ENCODE measurements at places on chromosomes 11 and 22. TPM values are rescaled to one million over a fixed set of nuclear protein-coding genes. Genes with fewer than 3 reads are reported as not detected.

ENDOD1 gene
- 36.7 TPM for total RNA-seq

GRCh38 chr22:20028855-20029549 is 8.1 kb downstream of the TANGO2 start:
- no peak for DNase-seq

GRCh38 chr11:1148752-1149180 is 9.0 kb upstream of the MUC5AC start:
- DNase-seq: no peak

DNA sequence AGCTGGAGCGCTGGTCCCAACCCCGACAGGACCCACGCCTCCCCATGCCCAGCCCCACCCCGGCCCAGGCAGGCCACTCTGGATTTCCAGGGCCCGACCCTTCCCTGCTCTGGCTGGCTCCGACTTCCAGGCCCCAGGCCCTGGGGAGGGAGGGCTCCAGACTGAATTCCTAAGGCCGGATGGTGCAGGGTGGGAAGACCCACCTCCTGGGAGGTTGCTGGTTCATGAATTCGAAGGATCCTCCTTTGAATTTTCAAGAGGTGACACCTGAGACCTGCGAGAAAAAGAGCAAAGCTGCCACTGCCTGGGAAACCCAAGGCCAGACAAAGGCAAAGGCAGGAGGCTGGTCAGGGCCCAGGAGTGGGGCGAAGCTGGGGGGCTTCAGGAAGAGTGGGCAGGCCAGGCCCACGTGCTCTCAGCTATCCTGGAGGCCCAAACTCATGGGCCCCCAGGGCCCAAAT is 47.0 kb upstream of the LINC01488 start:
- DNase-seq: no peak

GRCh38 chr11:46533396-46534100 is 60.3 kb downstream of the AMBRA1 start:
- DNase-seq: no peak

DNA sequence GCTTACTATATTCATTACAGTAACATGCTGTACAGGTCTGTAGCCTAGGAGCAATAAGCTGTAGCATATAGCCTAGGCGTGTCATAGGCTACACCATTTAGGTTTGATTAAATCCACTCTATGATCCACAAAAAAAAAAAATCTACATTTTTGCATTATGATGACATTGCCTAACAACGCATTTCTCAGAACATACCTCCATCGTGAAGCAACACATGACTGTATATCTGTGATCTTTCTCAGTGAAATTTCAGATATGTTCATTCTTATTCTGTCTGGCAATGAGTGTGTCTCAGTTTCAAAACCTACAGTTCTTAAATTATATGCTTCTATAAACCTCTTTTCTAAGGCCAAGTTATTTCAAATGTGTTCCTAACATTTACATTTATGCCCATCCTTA is 140.3 kb downstream of the CADM1 start:
- no peak for DNase-seq

Data from ureter (tissue), 1 donor.